ENCODE measurements at places on chromosomes 12 and 14.

GRCh38 chr12:89346741-89347324, 5.5 kb downstream of the DUSP6 start:
- DNase-seq, result no peak

- no peak for DNase-seq
Measured at GRCh38 chr14:61643555-61643954, 51.8 kb upstream of the HIF1A start.

DNA sequence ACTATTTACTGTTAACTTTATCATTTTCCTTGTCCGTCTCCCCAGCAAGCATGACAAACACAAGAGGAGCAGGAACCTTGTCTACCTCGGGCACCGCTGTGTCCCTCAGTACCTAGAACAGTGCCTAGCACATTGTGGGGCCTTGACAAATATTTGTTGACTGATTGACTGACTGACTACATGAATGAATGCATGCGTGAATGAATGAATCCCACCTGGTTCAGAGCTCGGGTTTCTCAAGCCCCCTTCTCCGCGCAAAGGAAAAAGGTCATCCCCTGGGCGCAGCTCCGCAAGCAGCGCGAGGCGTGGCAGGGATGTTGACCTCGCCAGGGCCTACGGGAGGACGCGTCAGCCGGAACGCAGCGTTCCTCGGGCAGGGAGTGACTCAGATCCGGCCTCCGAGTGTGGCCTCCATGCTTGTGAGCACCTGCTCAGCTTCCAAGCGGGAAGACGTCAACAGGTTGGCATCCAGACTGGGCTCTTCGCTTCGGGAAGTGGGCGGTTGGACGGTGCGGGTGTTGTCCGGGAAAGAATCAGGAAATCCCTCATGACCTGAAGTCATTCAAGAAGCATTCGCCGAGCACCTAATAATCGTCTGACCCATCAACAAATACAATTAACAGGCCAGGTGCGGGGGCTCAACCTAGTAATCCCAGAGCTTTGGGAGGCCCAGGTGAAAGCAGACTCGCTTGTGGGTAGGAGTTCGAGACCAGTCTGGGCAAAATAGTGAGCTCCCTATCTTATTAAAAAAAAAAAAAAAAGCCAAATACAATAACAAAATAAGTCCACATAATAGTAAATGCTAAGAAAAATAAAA, 13.9 kb upstream of the UBC start:
- DNase-seq, result peak; percentile 94

DNA sequence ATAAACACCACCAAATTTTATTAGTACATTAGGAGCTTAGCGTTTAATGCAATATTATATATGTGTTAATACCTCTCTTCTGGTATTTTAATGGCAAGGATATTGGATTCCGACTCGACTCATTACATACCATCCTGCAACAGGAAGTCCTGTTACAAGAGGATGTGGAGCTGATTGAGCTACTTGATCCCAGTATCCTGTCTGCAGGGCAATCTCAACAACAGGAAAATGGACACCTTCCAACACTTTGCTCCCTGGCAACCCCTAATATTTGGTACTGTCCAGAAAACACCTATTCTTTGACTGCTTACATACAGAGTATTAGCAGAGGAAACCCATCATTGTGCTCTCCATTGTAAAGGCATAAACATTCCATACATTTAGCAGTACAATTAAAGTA, 45.2 kb downstream of the VEZT start:
- DNase-seq, result no peak

DNA sequence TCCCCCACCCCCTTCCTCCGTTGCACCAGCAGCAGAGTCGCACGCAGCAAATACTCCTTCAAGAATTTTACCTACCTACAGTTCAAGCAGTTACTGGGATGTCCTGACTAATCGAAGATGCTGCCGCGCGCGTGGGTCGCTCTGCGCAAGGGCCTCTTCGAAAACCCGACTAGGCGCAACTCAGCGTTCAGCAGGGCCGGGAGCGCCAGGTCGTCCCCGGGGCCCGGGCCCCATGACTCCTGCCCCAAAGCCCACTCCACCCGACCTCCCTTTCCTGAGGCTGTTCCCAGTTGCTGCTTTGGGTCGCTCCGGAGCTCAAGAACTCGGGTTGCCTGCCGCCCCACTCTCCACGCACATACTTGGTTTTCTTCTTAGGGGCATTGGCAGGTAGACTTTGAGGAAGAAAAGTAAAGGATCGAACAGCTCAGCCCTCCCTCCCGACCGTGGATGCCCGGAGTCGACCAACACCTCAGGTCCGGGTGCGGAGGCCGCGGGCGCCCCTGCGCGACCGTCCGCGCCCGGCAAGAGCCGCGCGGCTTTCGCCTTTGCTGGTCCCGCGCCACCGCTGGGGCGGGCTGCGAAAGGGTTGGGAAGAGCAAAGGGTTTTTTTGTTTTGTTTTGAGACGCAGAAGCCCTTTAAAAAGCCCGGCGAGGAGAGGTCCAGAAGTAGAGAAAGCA, 1.9 kb downstream of the BMP4 start:
- peak; percentile 8 for DNase-seq

- DNase-seq, result no peak
Measured at GRCh38 chr12:45431126-45431525, 215.2 kb downstream of the ANO6 start.

GRCh38 chr12:7431993-7432685, 11.8 kb downstream of the CD163L1 start:
- DNase-seq, result no peak

DNA sequence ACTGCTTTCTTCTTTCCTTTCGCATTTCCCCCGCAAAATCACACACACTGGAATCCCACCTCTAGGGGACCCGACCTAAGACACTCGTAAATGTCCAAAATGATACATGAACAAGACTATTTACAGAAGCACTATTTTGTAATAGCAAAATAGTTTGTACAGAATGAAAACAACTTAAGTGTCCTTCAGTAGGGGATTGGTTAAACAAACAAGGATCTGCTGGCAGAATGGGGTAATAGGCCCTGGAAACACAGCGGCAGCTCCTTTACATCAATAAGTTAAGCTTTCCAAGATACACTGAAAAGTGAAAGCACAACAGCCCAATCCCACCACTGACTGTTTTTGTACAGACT, 48.8 kb downstream of the LTBP2 start:
- peak; percentile 56 for DNase-seq

DNA sequence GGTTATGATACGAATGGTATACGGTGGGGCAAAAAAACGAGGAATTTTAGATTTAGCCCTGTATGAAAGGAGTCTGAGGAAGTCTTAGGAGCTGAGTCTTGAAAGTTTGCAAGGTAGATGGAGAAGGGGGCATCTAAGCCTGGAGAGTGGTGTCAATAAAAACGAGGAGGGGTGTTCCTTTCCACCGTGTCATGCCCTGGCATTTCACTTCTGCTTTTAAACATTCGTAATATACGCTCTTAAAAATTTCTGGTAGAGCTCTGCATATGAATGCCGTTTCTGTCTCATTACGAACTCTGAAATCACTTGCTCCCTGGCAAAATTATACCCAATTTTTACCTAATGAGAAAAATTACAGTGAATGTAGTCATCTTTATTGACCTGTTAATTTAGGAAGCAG, 170.2 kb downstream of the ERC1 start:
- no peak for DNase-seq

DNA sequence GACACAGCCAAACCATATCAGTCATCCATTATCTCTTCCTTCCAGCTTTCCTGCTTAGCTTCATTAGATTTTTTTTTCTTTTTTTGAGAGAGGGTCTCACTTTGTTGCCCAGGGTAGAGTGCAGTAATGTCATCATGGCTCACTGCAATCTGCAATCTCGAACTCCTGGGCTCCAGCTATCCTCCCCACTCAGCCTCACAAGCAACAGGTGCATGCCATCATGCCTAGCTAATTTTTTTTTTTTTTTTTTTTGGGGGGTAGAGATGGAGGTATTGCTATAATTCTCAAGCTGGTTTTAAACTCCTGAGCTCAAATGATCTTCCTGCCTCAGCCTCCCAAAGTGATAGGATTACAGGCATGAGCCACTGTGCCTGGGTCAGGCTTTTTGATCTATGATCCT, 38.3 kb upstream of the PPM1A start:
- no peak for DNase-seq

DNA sequence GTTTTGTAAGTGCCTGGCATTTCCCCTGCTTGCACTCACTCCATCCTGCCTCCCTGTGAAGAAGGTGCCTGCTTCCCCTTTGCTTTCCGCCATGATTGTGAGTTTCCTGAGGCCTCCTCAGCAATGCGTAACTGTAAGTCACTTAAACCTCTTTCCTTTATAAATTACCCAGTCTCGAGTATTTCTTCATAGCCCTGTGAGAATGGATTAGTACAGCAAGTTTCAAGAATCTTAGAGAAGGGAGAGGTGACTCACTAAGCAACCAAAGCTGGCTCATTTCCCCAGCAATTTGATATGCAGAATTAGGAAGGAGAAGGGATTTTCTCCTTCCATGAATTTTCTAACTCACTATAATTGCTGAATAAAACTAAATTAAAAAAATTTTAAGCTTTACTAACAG, 251.0 kb upstream of the FOXG1 start:
- no peak for DNase-seq

DNA sequence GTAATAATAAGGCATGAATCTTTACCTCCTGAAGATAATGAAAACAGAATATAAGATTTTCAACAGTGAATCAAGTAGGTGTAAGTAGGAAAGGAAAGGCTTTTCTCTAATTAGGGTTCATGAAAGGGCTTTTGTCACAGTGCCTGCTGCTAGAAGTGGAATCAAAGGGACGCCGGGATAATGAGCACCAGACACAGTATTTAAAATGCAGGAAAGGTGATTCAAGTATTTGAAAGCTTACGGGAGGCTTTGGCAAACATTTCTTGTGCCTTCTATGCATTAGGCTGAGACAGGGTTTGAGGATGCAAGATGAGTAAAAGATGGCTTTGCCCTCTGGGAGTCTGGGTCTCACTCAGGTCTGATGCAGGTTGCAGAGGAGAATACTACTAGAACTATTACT, 70.5 kb upstream of the ANO4 start:
- DNase-seq, result no peak

GRCh38 chr14:103139132-103140025, 16.1 kb downstream of the TNFAIP2 start:
- no peak for DNase-seq

GRCh38 chr14:78202976-78203375, 32.8 kb downstream of the NRXN3 start:
- no peak for DNase-seq

DNA sequence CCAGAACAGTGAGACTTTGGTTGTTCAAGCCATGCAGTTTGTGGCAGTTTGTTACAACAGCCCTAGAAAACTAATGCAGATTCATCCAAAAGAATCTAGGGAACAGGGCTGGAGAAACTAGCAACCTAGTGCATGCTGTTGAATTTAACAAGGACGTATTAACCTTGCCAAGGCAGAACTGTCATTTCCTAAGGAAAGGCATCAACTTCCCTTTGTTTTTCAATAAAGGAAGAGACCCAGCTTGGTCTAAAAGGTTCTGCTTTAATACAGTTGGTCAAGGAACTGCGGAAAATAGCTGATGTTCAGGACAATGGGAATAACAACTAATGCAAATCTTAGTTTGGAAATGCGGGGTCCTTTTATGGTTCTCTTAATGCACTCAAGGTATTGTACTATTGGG, 11.5 kb downstream of the AK7 start:
- DNase-seq, result no peak

GRCh38 chr14:86739761-86740160, 1209.8 kb downstream of the FLRT2 start:
- DNase-seq, result no peak

- no peak for DNase-seq
Measured at GRCh38 chr14:91732439-91732838, 553 bp upstream of the CATSPERB start.

DNA sequence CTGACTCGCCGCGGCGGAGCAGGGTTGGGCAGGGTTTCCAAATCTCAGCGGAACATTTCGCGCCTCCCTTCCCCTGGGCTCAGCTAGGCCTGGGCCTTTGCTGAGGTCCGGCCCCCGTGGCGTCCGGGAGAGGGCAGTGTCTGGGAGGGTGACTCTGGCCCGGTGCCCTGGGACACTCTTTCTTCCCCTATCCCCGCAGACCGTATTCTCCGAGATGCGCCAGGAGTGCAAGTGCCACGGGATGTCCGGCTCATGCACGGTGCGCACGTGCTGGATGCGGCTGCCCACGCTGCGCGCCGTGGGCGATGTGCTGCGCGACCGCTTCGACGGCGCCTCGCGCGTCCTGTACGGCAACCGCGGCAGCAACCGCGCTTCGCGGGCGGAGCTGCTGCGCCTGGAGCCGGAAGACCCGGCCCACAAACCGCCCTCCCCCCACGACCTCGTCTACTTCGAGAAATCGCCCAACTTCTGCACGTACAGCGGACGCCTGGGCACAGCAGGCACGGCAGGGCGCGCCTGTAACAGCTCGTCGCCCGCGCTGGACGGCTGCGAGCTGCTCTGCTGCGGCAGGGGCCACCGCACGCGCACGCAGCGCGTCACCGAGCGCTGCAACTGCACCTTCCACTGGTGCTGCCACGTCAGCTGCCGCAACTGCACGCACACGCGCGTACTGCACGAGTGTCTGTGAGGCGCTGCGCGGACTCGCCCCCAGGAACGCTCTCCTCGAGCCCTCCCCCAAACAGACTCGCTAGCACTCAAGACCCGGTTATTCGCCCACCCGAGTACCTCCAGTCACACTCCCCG, 3.0 kb downstream of the WNT1 start:
- DNase-seq, result no peak

DNA sequence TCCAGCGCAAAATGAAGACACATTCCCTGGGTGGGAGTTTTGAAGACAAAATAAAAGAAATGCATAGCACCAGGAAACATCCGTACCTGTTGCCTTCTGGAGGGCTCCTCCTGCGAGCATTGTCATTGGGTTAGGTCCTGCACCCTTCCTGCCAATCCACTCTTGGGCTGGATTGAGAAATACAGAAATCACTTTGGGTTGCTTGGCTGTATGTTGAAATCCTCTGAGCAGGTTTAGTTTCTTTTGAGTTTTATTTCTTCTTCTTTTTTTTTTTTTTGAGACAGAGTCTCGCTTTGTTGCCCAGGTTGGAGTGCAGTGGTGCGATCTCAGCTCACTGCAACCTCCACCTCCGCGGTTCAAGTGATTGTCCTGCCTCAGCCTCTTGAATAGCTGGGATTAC, 67.6 kb downstream of the ARF6 start:
- no peak for DNase-seq

GRCh38 chr12:111656016-111656415, 29.7 kb downstream of the BRAP start:
- DNase-seq, result no peak

Data from Caki2 (cell line).